ENCODE measurements at places on chromosomes 3 and 15. TPM values are rescaled to one million over a fixed set of nuclear protein-coding genes. Genes with fewer than 3 reads are reported as not detected.

Gene RUVBL1
- total RNA-seq: 19.9 TPM

DNA sequence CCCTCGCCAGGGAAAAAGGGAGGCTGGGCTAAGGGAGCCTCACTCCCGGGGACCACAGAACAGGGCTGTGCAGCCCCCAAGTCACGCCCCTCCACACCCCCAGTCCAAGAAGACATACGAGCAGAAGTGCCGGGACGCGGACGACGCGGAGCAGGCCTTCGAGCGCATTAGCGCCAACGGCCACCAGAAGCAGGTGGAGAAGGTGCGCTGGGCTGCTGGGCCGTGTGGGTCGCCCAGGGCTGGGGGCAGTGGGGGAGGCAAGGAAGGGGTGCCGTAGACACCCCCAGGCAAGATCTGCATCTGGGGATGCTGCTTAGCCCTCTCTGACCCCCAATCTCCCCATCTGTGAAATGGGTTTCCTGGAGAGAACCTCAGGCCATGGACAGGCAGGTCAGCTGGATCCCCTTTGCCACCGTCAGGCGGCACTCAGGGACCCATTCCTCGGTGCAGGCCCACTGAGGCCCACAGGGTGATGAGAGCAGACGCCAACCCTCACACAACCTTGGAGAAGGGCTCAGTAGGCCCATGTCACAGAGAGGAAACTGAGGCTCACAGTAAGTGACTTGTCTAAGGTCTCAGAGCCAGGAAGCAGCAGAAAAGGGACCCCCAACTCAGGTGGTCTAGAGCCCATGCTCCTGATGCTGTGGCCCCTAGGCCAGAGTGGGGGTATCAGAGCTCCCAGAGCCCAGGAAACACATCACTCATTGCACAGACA is 33.7 kb downstream of the PSTPIP1 start:
- DNase-seq: no peak

DNA sequence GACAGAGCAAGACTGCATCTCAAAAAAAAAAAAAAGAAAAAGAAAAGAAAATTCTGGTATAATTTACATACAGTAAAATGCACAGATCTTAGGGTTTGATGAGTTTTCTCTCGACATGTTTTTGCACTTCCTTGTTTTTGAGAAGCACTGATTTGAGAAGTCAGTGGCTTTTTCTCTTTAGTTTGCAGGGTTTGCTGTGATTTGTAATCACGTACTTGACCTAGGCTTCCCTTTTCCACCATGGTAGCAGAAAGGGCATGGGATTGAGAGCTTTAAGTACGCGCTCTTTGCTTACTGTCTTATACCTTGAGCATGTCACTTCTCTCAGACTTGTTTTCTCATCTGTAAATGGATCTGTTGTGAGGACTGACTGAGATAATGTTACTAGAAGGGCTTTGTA is 4.1 kb downstream of the VHL start:
- no peak for DNase-seq

Gene MYL3
- 2.6 TPM for total RNA-seq

Gene CLRN1
- not detected for total RNA-seq

GRCh38 chr3:4995500-4996053 is 16.3 kb downstream of the BHLHE40 start:
- DNase-seq: no peak

Gene GOLGA6C
- total RNA-seq: not detected

Gene XXYLT1
- 10.2 TPM for total RNA-seq

DNA sequence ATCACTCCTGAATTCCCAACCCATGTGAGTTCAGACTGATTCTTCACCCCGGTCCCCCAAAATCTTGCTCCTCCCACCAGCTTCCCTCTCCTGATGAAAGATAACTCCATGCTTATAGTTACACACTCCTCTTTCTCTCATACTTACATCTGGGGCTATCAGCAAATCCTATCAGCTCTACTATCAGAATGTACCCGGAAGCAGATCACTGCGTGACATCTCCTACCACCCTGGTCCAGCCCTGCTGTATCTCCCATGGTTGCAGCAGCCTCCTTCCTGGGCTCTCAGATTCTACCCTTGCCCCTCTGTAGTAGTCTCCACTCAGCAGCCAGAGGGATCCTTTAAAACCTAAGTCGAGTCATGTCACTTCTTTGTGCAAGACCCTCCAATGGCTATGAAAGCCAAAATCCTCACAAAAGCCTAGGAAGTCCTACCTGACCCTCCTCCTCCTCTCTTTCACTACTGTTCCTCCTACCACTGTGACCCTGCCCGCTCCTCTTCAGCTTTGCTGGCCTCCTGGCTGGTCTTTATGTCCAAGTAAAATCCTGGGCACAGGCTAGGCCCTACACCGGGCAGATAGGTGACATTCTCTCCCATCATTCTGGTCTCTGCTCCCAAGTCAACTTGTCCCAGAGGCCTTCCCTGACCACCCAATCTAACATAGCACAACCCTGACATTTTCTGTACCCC is 16.2 kb downstream of the XIRP1 start:
- DNase-seq: no peak

Gene MME
- 0.56 TPM for total RNA-seq

DNA sequence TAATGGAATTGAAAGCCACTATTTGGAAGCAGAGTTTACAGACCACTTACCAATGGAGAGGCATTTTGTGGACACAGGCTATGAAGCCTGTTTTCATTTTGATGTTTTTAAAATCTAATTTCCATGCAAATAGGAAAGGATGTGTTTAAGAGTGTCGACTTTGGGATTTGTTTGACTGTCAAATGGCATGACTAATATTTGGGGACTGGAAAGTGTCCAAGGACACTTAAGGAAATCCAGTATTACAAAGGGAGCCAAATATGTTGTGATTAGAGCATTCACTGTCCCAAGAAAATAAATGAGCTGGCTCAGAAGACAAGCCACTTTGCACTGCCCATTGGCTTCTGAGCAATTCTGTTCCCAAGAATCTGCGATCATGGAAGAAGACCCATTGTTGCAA is 34.0 kb upstream of the SLC6A11 start:
- DNase-seq: no peak

GRCh38 chr3:24596626-24597025 is 102.0 kb upstream of the THRB start:
- DNase-seq: no peak

DNA sequence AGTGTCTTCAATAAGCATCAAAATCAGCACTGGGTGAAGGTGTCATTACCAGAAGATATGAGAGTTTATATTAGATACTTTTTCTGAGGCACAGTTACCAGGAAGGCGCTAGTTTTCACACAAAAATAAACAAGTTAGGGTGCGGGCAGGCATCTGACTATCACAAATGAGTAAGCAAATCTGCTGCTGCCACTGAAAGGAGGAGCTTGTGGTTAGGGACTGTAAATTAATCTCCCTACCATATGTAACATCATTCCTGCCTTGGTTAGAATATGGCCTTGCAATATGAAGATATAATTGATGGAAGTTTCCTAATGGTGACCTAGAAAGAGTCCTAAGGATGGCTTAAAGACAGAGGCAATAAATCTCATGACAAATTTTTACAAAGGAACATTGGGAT is 19.5 kb upstream of the EID1 start:
- DNase-seq: no peak

Data from ovary (tissue), 10 donors.